ENCODE measurements at places on chromosomes 6 and 20. TPM values are rescaled to one million over a fixed set of nuclear protein-coding genes. Genes with fewer than 3 reads are reported as not detected.

GRCh38 chr6:137846274-137846673, 20.8 kb upstream of the TNFAIP3 start:
- no peak for DNase-seq
- H3K4me3 ChIP-seq: no peak overlapping the region
- peaks cover 9% of the 10 kb centered on the region for H3K4me1 ChIP-seq
- H3K36me3 ChIP-seq: no peaks in the 10 kb centered on the region

GRCh38 chr6:17790489-17790888, 83.8 kb upstream of the NUP153 start:
- no peak for DNase-seq
- no peaks in the 10 kb centered on the region for H3K27me3 ChIP-seq
- no peak overlapping the region for H3K27ac ChIP-seq
- no peaks in the 10 kb centered on the region for H3K4me1 ChIP-seq

- no peak for DNase-seq
- no peaks in the 10 kb centered on the region for H3K36me3 ChIP-seq
Measured at GRCh38 chr6:35453236-35453635, 1.1 kb downstream of the FANCE start.

GRCh38 chr6:121142093-121142492, 192.2 kb downstream of the TBC1D32 start:
- DNase-seq: no peak
- H3K4me1 ChIP-seq: no peaks in the 10 kb centered on the region
- no peaks in the 10 kb centered on the region for H3K27me3 ChIP-seq
- H3K27ac ChIP-seq: no peak overlapping the region
- no peaks in the 10 kb centered on the region for H3K36me3 ChIP-seq
- no peak overlapping the region for H3K4me3 ChIP-seq

DNA sequence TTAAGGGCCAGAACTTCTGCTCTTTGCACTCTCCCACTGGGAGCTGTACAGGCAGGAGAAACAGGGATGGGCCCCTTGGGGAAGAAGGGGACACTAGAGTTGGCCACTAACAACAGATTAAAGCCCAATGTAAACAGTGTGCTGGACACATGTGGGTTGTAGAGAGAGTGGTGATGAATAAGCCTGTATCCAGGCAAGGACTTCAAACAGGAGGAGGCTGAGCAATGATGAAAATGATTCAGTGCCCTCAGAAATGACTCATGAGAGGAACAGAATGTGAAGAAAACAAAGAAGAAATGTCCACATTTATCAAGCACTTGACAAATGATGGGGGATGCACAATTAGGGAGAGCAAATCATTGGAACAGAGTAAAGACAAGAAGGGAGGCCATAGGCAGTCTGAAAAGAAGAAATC, 242.3 kb downstream of the TBX18 start:
- no peak overlapping the region for H3K27ac ChIP-seq
- H3K4me3 ChIP-seq: no peak overlapping the region
- H3K4me1 ChIP-seq: no peaks in the 10 kb centered on the region
- H3K27me3 ChIP-seq: no peaks in the 10 kb centered on the region
- no peak for DNase-seq

NAA20 gene
- 62.7 TPM for total RNA-seq

ZNF831 gene
- 1.3 TPM for total RNA-seq
